ENCODE measurements at places on chromosomes 5 and 9.

- DNase-seq, result no peak
Observed at GRCh38 chr5:61285531-61285930, 46.5 kb upstream of the ZSWIM6 start.

- DNase-seq, result peak; percentile 88
Observed at GRCh38 chr5:20601678-20602100, 613.7 kb upstream of the CDH18 start.

GRCh38 chr5:140174465-140175366 lies at the start of gene CYSTM1:
Gene CYSTM1, plus strand, starts transcription at chr5:140175188. Its CDS starts 19,278 bp downstream, at chr5:140194466.
- peak; percentile 64 for DNase-seq

DNA sequence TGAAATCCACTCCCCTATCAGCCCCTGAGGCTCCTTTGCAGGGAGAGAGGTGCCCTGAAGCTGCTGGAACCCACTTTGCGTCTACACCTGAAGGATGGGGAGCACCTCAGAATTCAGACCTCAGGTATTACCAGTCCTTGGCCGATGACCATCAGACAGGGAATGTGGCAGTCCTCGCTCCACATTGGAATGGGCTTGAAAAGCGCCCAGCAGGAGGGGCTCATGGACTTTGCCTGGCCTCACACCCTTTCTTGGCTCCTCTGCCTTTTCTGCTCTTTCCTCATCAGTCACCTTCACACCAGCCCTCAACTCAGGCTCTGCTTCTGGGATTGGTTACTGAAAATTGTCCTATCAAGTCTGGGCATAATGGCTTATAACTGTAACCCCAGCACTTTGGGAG lies 83.9 kb downstream of the BARX1 start:
- DNase-seq, result no peak

DNA sequence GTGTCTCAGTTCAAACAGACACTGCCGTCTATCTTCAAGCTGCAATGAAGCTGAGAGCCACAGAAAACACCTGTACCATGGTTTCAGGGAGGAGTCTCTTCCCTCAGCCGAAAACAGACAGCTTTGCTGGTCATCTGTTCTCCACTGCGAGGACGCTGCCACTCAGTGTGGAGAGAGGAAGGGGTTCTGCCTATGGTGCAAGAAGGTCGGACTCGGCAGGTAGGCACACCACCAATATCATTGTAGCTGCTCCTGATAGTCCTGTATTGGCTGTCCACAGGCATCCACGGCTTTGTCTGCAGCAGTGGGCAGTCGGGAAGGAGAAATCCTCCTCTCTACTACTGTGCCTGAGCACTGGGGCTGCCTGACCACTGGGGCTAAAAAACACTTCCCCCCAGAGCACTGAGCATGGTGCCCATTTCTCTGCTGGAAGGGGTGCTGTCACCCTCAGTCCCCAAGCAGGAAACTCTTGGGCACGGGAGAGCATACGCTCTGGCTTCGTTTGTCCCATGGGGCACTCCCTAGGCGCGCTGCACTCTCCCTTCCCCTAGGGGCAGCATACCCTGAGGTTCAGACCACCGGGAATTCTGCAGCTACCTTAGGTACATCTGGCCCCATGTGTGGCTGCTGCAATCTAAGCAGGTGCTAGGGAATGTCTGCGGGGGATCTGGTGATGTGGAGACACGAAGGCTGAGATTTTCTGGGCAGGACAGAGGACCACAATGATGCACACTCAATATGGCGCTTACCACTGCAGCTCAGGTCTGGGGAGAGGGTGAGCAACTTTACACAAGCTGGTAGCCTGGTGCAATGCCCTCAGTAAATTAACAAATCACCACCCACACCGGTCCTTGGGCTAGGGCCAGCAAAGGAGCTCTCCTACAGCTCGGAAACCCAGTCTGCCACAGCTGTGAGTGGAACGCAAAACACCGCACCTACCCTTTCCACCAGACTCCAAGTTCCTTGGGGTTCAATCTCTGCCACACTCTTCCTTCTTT lies 880.9 kb upstream of the SEMA6A start:
- no peak for DNase-seq

DNA sequence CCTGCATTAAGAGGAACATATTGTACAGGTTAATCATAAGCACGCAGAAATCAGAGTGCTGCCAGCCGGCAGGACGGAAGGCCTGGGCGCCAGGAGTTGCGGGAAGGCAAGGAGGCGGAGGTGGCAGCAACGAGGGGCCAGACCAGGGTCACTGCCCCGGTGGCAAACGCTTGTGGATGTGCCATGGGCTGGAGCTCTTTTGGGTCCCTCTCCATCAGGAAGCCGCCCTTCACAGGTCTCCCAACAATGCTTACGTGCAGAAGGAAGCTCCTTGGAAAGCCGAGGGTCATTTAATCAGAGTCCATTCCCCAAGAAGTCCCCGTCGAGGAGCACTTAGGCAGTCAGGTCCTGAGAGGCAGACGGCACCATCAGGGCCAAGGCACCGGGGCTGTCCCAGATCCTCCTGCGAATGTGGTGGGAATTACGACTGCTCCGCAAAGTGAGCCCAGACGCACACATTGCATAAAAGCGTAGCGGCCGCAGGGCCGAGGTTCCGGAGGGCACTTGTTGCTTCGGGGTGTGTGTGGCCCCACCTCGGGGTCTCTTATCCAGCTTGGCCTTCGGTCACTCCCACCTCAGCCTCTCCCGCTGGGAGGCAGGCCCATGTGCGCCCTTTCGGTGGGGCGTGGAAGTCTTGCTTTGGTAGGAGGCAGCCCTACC lies 20.5 kb downstream of the MRPL36 start:
- DNase-seq, result no peak

DNA sequence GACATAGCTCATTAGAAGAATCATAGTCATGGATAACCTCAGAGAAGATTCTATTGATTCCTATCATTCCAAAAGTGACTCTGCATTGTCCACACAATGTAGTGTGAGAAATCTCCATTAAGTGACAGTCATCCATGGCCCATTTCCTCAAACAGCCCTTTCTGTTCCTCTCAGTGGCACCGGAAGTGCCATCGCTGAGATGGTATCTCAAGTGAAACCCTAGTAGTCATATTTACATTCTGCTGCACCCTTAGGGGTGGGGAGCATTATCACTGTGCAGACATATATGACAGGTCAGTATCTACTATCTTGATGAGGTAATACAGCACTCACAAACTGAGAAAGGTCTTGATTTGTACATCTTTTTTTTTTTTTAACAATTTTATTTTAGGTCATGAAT lies 55.4 kb upstream of the MIER3 start:
- no peak for DNase-seq

DNA sequence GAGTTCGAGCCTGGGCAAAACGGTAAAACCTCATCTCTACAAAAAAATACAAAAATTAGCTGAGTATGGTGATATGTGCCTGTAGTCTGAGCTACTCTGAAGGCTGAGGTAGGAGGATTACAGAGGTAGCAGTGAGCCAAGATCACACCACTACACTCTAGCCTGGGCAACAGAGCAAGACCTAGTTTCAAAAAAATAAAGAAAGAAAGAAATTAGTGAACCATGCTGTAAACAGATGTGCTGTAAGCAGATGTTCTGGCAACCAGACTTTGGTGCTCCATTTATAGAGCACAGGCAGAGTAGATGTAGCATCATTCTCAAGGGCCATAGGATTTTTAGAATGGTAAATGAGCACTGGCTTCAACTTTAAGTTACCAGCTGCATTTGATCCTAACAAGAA lies 115.4 kb downstream of the ST8SIA4 start:
- DNase-seq, result no peak

DNA sequence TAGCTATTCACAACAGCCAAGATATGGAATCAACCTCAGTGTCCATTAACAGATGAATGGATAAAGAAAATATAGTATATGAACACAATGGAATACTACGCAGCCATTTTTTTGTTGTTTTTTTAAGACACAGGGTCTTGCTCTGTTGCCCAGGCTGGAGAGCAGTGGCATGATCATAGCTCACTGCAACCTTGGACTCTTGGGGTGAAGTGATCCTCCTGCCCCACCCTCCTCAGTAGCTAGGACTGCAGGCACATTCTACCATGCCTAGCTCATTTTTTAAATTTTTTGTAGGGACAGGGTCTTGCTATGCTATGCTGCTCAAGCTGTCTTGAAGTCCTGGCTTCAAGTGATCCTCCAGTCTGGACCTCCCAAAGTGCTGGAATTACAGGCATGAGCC lies 38.5 kb downstream of the CERT1 start:
- DNase-seq, result peak; percentile 11

DNA sequence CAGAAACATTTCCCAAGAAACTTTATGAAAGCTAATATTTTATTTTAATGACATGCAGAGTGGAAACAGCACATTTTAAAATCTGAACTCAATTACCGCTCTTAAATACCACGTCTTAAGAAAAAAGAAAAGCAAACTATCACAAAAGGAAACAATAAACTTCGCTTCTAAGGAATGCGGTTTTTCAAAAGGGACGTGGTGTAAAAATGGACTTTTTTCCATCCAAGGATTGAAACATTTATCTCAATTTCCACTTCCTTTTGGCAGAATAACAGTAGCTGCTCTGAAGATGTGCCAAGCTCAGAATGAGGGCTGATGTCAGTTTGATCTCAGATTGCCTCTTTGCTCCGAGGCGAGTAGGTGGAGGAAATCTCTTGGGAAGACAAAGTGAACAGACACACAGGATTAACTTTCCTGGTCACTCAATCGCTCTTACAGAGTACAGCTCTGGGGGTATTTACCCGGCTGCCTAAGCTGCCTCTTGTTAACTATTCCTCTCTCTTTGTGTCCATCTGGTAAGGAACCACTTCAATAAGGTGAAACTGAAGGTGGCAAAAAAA lies 158.5 kb downstream of the TRPM6 start:
- DNase-seq, result no peak

- DNase-seq, result no peak
Observed at GRCh38 chr5:78500871-78501270, 140.5 kb downstream of the SCAMP1 start.
